ENCODE measurements at places on chromosomes 16 and 17. TPM values are rescaled to one million over a fixed set of nuclear protein-coding genes. Genes with fewer than 3 reads are reported as not detected.

DNA sequence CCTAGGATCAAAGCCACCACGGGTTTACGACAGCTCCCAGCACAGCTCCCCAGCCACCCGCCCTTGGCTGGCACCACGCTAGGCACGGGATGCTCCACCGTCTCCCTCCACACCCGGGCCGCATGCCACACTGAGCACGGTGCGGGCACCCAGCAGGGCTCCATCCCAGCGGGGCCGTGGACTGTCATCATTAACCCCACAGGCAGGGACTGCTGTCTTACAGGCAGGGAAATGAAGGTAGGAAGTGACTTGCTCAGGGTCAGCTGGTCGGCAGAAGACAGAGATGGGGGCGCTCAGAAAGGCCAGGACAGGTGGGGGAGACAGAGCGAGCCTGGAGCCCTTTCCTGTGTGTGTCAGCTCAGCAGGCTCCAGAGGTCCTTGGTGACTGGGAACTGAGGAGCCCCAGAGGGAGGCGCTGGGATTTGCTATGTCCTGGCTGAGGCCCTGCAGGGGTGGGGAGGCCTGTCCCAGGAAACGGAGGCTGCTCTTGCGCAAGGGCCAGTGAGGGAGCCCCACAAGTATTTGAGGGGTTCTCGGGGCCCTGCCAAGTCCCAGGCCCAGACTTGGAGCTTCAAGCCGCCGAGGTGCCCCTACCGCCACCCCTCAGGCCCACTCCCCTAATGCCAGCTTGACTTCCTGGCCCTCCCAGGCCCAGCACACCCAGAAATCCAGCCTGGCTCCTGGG, 3.2 kb downstream of the UBALD1 start:
- DNase-seq, result no peak

DNA sequence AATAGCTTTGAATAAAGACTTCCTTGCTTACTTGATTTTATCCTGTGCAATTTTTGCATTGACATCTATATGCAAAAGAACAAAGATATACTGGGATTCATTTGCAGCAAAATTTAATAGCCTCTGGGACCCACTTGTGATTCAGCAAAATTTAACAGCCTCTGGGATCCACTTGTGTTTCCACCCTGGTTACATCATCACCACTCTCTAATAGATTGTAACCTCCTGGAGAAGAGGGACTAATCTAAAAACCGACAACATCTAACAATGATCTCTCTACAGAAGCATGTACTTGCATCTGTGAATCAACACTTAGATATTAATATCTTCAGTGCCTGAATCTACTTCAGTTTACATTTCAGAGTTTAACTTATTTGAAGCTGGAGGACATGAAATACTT, 202.0 kb upstream of the CPHXL start:
- DNase-seq, result no peak

DNA sequence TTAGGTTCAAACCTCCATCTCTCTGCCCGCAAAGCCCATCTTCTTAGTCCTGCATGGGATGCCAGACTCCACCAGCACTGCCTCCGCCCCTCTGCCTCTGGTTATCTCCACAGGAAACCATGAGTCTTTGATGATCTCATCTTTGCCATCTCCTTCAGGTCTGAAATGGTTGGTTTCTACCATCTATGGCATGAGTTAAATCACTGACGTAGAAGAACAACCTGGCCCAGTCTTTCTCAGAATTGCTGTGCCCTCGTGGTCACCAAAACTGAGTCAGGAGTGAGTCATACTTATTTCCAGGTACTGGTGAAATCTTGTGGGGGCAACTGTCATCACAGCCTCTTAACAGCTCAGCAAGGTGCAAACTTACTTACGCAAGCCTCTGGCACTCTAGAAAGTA, 468.7 kb upstream of the C16orf82 start:
- DNase-seq, result peak; percentile 86

- DNase-seq, result no peak
Measured at GRCh38 chr16:80317599-80318037, 223.2 kb upstream of the DYNLRB2 start.

DNA sequence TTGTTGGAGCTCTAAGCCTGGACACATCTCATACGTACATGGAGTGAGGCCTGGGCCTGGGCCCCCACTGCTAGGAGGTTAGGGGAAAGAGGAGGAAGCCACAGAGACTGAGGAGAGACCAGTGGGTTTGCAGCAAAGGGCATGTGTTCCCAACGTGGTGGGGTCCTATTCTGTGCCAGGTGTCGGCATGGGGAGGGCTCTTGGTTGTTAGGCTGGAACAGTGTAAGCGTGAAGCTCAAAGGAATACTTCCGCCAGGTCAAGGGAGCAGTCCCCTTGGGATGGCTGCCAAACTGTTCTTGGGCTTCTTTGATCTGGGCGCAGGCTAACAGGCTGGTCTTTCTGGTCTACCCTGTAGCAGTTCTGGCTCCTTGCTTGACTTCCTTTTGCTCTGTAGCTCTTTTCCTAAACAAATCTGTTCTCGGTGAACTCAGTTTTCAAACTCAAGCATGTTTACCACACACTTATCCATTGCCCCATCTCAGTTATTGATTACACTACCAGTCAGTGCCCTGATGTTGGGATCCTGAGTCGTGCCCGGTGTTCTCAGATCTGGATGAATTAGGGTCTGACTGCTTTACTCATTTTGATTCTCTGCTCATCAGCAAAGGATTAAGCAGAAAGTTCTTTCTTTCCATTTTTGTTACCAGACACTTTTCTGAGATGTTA, 36.4 kb downstream of the GPT2 start:
- no peak for DNase-seq

Gene TUBB3
- total RNA-seq, result 0.38 TPM

Gene UTS2R
- not detected for total RNA-seq

Gene CCL5
- total RNA-seq, result 1.9 TPM
